NCI-H82 (cell line): ENCODE measurements at places on chromosomes 3 and 15.
A peak's percentile ranks its signal among the peaks of the same experiment; 100 is the strongest.

DNA sequence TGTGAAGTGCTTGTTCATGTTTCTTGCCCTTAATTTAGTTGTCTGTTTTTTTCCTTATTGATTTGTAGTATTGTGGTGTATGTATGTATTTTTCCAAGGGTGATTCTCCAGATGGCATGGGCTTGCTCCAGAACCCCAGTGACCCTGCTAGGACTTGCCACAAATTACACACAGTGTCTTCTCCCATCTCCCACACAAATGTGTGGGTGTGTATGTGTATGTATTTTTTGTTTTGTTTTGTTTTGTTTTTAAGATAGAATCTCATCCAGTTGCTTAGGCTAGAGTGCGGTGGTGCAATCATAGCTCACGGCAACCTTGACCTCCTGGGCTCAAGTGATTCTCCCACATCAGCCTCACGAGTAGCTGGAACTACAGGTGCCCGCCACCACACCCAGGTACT lies 36.2 kb upstream of the ARID3B start:
- no peak for DNase-seq

GRCh38 chr3:106228271-106228670 lies 359.5 kb upstream of the CBLB start:
- no peak for DNase-seq

- DNase-seq = peak; percentile 95
Measured at GRCh38 chr3:49553692-49554632, at the start of gene BSN. BSN (plus strand) TSS chr3:49554477; CDS start chr3:49554603, 126 bp downstream.

DNA sequence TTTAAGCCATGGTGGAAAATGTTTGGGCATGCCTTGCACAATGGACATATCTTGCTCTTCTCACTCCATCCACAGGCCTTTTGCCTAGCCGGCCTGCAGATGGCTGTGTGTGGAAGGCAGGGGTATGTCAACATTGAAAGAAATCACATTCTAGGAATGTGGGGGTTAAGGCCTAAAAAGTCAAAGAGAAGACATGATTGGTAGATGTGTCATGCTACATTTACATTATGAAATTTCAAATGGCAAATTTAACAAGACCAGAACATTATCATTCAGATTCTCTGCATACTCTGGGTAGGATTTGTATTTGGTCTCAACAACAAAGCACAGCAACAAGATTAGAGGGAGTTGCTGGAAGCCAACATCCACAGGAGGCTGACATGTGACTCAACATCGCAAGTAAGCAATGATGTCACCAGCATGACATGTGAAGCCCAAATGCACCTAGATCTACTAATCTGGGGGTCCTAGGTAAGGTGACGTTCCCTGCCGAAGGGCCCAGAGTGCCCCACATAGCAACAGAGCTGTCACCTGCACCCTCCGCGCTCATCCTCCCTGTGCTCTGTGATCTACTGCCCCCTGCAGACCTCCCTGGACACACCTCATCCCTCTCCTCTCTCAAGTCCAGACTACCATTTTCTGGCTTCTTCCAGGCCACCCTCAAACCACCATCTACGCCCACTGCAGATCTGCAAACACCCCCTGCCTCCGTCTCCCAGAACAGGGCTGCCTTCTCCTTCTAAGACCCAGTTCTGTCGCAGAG lies 39.4 kb downstream of the CLDN18 start:
- DNase-seq = no peak

DNA sequence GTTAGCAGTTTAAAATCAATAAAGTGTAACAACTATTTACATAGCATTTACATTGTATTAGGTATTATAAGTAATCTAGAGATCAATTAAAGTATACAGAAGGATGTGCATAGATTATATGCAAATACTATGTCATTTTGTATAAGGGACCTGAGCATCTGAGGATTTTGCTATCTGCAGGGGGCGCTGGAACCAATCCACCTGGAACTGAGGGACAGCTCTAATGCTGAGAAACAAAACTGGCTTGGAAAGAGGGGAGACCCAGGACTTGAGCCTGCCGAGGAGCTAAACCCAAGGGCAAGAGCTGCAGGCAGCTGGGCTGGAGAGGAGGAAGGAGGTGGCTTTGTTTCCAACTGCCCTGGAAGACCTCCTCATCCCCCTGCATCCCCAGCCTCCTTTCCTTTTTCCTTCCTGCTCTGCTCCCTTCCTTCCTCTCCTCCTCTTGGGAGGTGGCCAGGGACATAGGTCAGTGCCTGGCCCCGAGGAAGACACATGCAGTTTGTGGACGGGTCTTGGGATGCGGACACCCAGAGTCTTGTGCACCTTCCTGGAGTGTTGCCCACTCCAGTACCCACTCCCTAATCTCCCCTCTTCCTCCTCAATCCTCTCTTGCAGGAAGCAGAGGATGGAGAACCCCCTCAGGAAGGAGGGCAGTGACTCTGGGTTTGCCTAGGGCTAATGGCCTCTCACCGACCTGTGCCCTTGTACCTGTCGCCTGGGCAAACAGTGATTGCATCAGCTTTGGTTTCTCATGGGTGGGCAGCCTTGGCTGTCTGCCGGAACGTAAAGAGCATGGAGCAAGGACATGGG lies 825 bp upstream of the RTP3 start:
- peak; percentile 43 for DNase-seq

DNA sequence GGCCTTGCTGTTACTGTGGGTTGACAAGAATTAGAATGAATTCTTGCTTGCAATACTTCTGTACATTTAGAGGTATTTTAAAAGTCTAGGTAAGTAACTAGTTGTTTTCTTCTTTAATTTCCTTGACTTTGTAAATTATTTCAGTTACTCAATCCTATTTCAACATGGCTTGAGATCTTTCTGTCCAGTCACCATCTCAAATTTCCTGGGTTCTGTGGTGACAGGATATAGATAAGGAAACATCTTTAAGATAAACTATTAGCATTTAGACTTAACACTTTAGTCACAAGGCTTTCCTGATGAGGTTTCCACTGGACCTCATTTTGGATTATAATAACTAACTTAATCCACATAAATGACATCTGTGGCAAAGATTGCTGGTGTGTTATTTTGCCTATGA lies 195.9 kb upstream of the DPH6 start:
- DNase-seq = no peak

DNA sequence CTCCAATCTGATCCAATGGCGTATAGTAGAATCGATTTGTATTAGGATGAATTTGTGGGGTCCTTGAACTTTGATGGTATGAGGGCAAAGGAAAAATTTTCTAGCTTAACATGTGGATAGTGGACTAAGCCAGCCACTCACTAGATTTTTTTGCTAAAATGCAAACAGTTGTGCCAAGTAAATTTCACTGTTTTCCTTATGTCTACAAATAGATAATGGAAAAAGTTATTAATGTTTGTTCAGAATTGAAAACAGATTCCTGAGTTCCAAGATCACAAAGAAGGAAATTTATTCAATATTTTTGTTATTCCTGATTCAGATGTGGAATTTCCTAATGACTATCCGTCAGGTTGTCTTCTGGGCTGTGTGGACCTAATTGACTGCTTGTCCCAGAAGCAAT lies 35.2 kb upstream of the ZNF609 start:
- DNase-seq = no peak

DNA sequence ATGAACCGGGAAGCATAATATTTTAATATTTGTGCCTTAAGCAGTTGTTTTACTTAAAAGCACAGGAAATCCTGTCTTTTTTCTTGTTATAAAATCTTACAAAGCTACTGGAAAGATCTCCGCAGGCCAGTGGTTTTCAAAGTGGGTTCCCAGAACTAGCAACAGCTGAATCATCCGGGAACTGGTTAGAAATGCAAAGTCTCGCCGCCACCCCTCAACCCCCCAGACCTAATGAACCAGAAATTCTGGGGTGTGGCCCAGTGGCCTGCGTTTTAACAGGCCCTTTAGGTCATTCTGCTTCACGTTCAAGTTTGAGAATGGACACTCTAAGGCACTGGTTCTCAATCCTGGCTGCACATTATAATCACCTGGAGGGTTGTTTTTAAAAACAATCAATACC lies 74.7 kb downstream of the PDZRN3 start:
- DNase-seq = no peak

DNA sequence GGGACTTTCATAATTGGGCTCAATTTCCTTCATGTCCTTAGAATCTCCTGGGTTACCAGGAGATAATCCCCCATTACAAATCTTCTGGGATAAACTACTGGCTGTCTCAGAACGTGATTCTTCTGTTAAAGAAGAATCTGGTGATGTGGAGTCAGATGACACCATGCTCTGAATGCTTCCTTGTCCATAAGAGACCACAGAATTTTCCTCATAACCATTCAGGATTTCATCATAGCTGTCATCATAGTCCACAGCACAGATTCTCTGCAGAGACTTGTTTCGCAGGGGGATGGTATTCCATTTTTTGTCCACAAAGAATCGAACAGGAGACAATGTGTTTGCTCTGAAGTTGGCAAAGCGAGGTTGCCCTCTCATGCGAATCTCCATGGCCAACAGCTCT lies 109.8 kb upstream of the TSPAN3 start:
- DNase-seq = peak; percentile 82

GRCh38 chr3:50995085-50995824 lies 320.5 kb downstream of the DOCK3 start:
- no peak for DNase-seq

GRCh38 chr15:71683411-71684274 lies 126.7 kb upstream of the NR2E3 start:
- DNase-seq = no peak

DNA sequence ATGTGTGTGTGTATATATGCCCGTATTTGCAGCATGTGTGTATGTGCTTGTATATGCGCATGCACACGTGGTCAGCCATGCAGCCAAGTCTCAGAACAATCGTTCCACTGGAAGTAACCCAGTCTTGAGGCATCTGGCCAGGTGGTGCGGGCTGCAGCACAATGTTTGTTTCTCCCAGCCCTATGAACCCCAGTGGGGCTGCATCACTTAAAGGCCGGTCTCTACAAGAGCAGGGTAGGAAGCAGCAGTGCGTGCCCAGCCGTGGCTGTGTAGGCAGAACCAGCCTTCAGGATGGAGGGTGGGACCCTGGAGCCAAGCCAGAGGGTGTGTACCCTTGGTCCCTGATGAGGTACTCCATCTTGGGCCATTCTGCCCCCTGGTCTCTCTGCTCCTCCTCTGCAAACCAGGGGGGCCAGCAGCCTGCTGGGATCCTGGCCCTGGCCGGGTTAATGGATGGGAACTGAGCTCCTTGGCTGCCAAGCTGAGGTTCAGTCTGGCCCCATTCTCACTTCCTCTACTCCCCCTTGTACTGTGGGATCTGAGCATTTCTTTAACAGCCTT lies 11.8 kb downstream of the KLF13 start:
- DNase-seq = no peak

DNA sequence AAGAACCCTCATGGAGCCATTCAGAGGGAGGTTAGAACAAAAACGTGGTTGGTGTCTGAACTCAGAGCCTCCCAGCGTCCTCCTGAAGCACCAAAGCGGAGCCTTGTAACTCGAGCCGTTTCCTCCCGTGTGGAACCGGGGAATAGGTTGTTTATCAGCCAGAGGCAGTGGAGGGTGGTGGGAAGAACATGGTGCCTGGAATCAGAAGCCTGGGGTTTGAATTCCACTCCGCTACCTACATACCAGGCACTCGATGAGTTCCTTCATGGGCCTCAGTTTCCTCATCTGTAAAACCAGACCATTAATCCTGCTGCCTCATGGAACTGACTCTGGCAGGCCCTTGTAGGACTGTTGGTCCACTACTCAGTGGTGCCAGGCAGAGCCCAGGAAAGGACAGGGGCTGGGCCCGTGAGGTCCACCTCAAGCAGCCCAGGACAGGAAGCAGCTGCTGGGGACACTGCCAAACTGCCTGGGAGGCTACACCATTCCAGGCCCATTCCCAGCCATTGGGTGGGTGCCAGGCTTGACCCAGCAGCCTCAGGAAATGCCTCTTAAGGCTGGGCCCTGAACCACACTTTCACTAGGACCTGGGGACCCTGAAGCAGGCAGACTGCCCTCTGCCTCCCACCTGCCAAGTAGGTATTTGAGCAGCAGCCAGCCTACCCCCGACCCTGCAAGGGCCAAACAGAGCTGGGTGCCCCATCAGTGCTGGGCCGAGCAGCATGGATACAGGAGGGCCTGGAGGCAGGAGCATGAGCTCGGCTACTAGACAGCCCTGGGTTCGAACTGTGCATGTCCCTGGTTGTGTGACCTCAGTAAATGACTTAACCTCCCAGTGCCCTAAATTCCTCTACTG lies 33.4 kb downstream of the PRKCD start:
- DNase-seq = peak; percentile 5

DNA sequence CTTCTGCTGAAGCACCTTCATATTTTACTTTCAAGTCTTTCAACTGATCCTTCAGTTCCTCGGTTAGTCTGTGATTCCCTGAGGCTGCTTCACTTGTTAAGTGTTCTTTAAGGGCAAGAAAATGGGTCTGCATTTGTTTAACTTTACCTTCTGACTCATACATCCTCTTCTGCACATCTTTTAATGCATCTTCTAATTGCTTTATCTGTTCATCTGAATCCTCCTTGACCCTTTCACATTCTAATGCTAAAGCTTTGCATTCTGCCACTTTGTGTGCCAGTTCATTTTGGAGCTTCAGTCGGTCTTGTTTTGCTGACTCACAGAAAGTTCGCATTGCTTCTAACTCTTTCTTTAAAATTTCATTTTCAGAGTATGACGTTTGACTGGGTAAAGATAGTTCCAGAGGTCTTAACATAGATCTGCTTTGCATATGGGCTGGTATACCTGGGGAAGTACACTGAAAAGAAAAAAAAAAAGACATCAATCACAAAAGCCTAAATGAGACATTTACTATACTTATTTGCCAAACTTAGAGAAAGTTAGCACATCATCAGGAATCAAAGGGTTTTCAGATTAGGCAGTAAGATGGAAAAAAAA lies 94.3 kb downstream of the UACA start:
- no peak for DNase-seq

- DNase-seq = no peak
Measured at GRCh38 chr3:48394391-48394790, 22.4 kb downstream of the FBXW12 start.

GRCh38 chr3:11913316-11913715 lies 66.6 kb upstream of the TAMM41 start:
- no peak for DNase-seq

GRCh38 chr3:87088430-87088992 lies 97.6 kb upstream of the VGLL3 start:
- DNase-seq = no peak

- no peak for DNase-seq
Measured at GRCh38 chr3:30548600-30548999, 57.8 kb upstream of the TGFBR2 start.

- DNase-seq = no peak
Measured at GRCh38 chr15:27903405-27903804, 195.7 kb downstream of the OCA2 start.

GRCh38 chr15:100255644-100256043 lies 86.1 kb downstream of the ADAMTS17 start:
- DNase-seq = no peak

GRCh38 chr3:139640456-139640855 lies 37.3 kb downstream of the NMNAT3 start:
- DNase-seq = no peak

DNA sequence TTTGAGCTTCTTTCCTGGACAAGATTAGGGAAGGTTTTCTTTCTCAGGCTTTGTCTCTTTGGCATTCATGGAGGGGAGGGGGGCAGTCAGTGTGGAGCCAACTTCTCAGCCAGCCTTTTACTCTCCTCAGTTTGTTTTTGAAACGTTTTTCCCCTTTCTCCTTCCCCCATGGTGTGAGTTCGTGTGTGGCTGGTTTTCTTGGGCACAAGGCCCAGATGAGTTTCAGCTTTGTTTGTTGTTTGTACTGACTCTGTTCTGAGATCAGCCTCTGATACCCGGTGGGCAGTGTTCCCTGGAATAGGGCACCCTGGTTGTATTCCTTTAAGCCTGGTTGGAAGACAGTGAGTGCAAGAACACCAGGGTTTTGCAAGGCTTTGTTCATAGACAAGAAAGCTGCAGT lies 168.2 kb upstream of the RARB start:
- DNase-seq = no peak

- DNase-seq = peak; percentile 84
Measured at GRCh38 chr3:78003090-78003489, 963.2 kb downstream of the ROBO2 start.
